ENCODE measurements at places on chromosomes 6 and 20.

DNA sequence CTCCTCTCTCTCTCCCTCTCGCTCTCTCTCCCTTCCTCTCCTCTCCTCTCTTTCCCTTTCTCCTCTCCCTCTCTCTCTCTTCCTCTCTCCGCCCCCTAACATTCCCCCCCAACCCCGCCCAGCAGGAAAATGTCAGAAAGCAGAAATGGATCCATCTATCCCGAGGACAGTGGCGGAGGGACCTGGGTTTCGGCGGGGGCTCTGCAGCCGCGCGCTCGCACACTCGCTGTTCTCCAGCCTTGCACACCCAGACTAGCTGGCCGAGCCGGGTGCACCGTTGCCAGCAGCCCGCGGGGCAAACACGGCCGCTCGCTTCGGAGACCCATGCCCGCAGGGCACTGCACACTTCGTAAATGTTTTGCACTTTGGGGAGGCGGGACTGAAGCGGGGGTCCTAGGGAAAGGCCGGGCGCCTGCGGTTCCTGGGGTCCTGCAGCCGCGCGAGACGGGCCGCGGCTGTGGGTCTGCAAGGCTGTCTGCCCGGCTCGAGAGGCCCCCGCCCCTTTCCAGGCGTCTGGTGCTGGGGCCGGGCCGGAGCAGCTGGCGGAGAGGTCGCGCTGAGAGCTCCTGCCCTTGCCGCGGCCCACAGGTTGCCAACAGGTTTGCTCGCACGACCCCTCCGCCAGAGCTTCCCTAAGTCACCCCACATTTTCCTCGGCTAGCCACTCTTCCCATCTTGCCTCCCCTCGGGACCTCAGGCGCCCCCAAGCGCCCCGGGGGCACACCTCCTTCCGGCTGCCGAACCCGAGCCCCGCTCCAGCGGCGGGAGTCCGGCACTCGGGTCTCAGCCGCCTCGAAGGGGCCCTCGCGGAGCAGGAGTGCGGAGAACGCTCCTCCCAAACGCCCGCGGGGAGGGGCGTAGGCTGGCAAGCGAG lies 818 bp upstream of the MDGA1 start:
- peak; percentile 25 for DNase-seq

DNA sequence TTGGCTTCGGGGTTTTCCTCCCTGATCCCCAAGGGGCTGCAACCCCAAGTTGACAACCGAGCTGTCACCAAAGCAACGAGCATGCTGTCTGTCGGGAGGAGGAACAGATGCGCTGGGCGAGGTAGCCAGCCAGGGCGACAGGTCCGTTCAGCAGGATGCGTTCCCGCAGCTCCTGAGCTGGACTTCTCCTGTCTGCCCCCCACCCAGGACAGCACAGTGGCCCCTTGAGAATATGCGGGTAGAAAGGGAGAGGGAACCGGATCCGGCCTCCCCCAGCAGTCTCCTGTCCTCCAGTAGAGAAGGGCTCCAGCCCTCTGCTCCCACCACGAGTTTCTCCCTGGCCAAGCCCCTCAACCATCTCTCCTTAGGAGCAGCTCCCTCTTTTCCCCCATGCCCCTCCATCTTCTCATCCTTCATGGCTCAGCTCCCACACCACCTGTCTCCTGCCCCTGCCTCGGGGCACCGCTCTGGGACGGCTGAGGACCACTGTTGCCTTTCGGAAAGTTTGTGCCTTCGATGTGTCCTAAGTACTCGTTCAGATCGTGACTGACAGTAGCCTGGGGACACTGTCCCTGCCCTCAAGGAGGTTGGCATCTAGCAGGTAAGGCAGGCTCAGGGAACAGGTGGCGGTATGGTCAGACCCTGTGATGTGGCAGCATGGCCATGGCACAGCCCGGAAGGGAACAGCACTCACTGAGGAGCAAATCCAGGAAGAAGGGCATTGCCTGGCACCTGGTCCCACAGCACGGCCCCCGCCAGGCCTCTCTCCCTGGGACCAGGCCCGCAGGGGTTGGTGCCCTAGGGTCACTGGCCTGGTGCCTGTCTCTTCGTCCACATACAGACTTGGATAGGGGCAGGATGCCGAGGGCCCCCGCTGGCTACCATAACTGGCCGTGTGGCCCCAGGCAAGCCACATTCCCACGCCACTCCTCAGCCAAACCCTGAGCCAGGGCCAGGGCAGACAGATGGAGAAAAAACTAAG lies 96.3 kb downstream of the ASXL1 start:
- DNase-seq = no peak

- peak; percentile 20 for DNase-seq
These were observed 39.1 kb downstream of the NRN1 start for GRCh38 chr6:5967594-5967993.

GRCh38 chr6:158837684-158838625 lies 18.8 kb upstream of the EZR start:
- peak; percentile 77 for DNase-seq

DNA sequence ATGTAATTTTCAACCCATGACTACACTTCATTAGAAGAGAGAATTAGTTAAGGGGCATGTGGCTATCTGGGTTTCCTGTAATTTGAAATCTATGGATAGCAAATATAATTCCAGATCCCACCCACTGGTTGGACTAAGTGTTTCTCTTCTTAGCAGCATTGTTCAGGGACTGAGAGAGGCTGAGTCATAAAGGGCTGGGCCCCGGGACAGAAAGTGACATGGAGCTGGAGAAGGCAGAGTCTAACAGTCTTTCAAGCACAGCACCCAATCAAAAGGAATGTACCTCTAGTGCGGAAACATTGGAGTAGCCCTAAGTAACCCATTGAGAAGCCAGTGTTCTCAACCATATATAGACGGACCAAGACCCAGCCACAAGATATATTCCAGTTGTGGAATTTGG lies 363.9 kb downstream of the DHX35 start:
- DNase-seq = no peak

DNA sequence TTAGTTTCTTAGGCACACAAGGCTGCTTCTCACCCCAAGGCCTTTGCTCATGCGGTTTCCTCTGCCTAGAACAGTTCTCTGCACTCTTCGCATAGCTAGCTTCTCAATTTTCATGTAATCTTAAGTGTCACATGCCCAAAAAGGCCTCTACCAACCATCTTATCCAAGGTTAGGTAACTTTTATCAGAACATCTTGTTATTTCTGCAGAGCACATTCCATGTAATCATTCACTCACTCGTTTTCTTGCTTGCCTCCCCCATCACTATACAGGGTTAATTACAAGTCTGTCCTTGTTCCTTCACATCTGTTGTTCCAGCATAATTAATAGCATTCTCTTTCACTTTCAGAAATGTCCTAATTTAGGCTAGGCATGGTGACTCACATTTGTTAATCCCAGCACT lies 53.8 kb downstream of the NCOA6 start:
- no peak for DNase-seq

- DNase-seq = peak; percentile 51
These were observed 20.8 kb downstream of the CRISP2 start for GRCh38 chr6:49692534-49692933.

DNA sequence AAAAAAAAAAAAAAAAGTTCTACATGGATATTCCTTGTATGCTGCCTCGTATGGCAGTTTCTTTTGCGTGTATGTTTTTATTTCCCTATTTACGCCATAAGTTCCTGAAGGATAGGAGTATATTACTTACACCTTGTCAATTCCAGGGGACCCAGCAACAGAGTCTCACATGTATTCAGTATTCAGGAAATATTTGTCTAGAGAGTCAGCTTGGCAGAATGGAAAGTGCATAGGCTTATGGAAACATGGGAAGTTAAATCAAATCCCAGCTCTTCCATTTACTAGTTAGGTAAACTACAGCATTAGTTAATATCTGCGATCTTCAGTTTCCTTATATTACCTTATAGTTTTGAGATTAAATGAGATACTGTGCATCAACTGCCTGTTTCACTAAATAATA lies 51.1 kb upstream of the SLC22A16 start:
- no peak for DNase-seq

DNA sequence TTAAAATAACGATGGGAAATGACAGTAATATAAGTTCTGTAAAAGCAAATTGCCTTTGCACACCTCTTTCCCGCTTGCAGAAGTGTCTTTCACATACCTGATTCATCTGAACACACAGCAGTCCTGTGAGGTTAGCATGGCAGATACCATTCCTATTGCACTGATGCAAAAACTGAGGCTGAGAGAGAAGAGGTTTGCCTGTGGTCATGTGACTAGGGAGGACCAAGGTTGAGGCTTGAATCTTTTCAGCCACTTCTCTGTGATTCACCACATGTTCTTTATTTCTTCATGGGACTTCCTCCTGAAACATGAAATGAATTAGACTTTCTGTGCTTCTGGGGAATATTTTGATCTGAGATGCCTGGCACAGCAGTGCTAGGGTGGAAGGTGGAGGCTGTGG lies 92.9 kb downstream of the VEGFA start:
- peak; percentile 10 for DNase-seq

- DNase-seq = peak; percentile 50
These were observed 77.1 kb downstream of the TULP4 start for GRCh38 chr6:158389193-158389919.

DNA sequence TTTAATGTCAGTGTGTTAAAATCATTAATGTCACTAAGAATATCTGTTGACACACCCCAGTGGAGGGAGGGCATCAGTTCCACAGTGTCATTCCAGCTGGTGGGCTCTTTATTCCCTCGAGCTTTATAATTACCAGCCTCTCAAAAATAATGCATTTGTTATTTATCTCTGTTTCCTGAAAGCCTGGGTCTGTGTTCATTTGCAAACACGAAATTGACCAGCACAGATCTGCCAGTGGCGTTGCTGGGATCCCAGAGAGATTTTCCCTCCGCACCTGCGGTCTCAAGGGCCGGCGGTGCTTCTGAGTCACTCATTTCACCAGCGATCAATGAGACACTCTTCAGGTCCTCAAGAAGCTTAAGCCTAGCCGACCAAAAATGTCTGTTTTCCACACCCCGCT lies 5.7 kb upstream of the PYGB start:
- peak; percentile 39 for DNase-seq

DNA sequence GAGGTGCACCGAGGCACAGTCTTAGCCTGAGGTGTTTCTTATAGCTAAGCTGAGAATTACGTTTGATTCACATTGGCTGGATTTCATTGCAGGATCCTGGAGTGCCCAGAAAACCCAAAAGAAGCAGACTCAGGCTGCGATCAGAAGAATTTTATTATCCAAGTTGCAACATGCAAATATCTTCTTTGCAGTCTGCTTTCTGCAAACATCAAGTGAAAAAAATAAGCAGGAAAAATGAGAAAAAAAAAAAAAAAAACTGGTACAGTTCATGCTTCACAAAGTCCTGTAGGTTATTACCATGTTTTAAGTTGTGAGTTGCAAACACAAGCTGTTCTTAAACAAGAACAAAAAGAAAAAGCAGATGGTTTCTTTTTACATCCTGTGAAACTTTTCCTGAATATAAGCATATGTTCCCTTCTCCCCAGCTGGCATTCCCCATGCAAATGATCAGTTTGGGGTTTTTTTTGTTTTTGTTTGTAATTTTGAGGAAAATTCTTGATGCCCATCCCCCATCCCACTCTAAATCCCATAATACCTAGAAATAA lies 349.0 kb downstream of the CBLN4 start:
- DNase-seq = no peak

- no peak for DNase-seq
These were observed 12.9 kb downstream of the BANF2 start for GRCh38 chr20:17712708-17713107.

- peak; percentile 68 for DNase-seq
These were observed 57.8 kb upstream of the TPD52L1 start for GRCh38 chr6:125095580-125096301.

DNA sequence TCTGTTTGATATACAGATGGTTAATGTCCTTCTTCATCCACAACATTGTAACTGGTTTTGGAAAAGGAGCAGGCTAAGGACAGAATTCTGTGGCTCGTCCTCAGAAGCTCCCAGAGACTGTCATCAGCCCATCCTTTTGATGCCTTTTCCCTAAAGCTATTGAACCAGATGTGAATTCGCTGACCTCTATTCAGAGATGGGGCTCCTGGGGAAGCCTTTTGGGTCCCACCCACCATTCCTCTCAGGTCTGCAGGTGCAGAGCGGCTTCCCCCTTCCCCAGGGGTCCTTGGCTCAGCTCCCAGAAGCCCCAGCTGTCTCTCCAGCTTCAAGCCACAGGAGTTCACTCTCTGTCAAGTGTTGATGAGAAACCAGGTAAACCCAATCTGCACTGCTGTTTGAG lies 191.7 kb downstream of the SMOC2 start:
- no peak for DNase-seq

- no peak for DNase-seq
These were observed 29.9 kb downstream of the FRK start for GRCh38 chr6:116030770-116031169.

GRCh38 chr20:33308668-33309067 lies 25.7 kb downstream of the BPIFB1 start:
- DNase-seq = no peak

DNA sequence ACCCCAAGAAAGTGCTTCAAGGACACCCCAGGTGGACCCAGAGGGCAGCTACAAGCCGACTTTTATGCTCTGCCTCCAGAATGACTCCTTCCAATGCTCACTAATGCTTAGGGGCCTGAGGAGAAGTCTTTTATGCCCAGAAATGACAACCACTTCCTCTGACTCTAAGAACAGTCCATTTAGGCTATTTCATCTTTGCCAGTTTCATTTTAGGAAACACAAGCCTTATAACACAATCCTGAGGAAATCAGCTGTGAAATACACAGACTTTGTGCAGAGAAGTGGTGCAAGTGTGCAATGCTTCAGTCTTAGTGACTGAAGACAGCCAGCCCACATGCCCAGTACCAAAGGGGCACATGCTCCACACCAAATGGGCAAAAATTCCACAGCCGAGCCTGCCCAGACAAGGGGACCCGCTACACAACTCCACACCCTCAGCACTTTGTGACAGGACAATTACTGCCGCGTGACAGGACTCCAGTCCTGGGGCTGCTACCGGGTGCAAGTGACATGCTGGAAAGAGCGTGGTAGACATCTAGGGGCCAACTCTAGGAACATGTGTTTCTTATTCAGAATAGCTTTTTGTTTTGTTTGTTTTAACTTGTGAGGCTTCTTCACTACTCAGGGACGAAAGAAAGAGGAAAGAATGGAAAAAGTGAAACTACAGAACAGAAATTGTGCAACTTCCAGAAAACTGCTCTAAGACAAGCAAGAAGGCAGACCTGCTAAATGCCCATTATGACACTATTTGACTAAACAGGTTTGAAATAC lies 28.2 kb upstream of the PLAGL1 start:
- peak; percentile 6 for DNase-seq

All from epithelial cell of esophagus (primary cell).